Fibroblast of villous mesenchyme (primary cell): ENCODE measurements at places on chromosomes 7 and 10. TPM values are rescaled to one million over a fixed set of nuclear protein-coding genes. Genes with fewer than 3 reads are reported as not detected.

- DNase-seq, result no peak
These were observed 6.5 kb upstream of the RABGEF1 start for GRCh38 chr7:66734006-66734405.

DNA sequence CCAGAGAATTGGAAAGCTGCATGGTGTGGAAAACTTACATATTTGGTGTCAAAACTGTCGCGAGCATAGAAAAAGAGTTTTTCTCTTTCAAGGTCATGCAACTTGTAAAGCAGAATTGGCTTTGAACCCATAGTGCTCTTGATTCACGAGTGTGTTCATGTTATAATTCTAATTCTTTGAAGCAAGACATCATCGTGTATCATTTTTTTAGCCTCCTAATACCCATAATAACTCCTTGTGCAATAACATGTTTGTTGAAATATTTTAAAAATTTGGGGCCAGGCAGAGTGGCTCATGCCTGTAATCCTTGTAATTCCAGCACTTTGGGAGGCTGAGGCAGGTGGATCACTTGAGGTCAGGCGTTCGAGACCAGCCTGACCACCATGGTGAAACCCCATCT is 4.2 kb downstream of the CCL24 start:
- DNase-seq, result no peak

- no peak for DNase-seq
These were observed 114.2 kb upstream of the FAM180A start for GRCh38 chr7:135862586-135863340.

DNA sequence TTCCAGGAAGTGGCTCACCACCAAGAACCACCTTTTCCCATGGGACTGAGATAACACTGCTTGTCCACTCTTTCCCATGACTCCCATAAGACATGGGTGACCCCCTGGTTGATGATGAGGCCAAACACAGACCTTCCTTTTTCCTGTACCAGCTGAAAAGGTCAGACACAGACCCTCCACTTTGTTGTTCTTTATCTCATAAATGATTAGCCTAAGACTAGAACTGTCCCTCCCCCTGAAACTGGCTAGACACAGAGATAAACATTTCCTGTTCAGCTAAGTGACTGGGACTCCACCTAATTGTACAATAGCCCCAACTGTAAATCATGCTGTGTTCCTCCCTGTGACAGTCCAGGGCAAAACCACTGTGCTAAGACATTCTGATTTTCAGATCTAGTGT is 8.2 kb upstream of the NRG3 start:
- no peak for DNase-seq

- DNase-seq, result no peak
These were observed 4.3 kb downstream of the ANKRD1 start for GRCh38 chr10:90916392-90917237.

DNA sequence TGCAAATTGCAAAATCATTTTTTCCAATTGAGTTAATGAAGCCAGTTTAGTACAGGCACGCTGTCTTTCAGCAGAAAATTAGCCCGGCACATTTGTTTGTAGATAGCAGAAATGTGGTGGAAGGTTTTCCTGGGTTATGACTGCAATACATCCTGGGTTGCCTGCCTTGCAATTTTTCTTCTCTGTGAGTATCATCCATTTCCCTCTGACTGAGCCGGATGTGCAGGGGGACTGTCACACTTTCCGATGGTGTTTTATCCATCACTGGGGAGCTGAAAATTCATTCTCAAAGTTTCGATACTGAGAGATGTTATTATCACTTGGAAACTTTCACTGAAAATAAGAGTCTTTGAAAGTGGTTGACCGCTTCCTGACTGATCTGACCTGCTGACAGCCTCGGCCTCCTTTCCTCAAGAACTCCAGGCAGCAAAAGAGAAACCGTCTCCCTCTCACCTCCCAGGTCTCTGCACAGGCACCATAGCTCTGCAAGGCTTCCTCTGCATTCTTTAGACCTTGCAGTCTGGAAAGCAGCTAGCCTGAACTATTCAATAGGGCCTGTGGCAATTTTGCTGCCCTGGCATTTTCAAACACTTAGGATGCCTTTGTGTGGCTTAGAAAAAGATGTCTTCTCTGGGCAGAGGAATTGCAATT is 320.8 kb upstream of the NRP1 start:
- DNase-seq, result no peak

- DNase-seq, result no peak
These were observed 146.3 kb downstream of the PRKAG2 start for GRCh38 chr7:151730591-151730990.

SPAM1 gene
- total RNA-seq, result not detected in 2 replicates

PNLIPRP2 gene
- total RNA-seq, result not detected in 2 replicates

SRI gene
- 59.9 and 81.2 TPM in 2 replicates for total RNA-seq

UCN3 gene
- not detected in 2 replicates for total RNA-seq

DNA sequence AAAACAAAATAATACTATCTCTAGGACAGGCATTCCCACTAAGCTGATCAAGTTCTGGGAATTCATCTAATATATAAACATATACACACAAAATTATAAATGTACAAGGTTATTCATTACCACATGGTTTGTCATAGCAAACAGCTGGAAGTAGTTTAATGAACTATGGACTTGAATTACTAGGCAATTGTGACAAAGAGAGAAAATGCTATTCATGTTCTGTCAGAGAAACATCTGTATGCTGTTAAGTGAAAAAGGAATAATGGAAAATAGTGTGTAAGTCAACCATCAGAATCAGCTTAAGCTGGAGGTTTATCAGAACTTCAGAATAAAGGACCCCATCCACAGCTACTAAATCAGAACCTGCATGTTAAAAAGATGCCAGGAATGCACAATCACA is 2.8 kb downstream of the ZNF248 start:
- DNase-seq, result no peak

DNA sequence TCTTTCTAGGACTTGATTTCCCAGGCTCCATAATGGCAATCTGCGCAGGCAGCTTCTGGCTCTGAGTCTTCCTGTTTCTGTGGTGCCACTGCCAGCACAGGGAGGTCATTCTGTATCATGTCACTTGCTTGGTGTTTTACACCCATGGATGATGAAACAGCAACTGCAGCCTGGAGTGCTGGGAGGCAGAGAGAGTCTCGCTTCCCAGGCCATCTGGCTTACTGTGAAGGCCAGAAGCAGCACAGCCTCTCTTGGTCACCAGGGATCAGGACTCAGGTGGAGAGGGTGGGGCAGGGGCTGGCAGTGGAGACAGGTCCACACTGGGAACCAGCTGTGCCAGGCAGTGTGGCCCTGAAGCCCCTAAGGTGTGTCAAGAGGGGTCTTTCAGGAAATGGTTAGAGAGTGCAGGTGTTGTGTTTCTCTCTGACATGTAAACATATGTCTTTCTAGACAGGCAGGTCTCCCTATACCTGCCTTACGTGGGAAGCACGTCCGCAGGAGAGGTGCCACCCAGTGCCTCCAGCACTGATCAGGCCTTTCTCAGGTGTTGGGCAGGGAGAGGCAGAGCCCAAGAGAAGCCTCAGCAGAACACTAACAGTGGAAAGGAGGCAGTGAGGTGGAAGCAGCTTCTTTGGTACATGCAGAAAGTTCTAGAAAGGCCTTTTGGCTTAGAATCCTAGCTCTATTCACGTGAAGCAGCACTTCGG is 71.4 kb downstream of the INSIG1 start:
- DNase-seq, result no peak

CNNM1 gene
- total RNA-seq, result 3.5 and 5.8 TPM in 2 replicates

OR2A1 gene
- total RNA-seq, result under 0.01 TPM in 2 replicates

- no peak for DNase-seq
These were observed 40.4 kb downstream of the TAC1 start for GRCh38 chr7:97772045-97772901.

INPP5A gene
- total RNA-seq, result 33.2 and 36.7 TPM in 2 replicates

AKR1C2 gene
- 1.6 and 5.2 TPM in 2 replicates for total RNA-seq

- no peak for DNase-seq
These were observed 55.9 kb downstream of the MINPP1 start for GRCh38 chr10:87560495-87561129.

DNA sequence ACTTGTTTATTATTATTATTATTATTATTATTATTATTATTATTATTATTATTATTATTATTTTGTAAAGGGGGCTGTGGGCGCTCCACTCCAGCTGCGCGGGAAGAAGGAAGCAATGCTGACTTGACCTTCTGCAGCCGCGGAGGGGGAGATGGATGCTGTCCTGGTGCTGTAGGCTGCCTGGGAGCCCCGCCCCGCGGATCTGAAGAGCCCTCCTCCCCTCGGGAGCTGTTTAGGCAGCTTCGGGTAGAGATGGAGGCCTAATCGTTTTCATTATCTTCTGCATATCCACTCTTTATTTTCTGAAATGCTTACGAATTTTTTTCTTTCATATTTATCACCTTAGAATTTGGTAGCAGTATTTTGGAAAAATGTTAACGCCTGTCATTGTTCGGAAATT is 101.2 kb upstream of the KLF6 start:
- DNase-seq, result peak; percentile 64

GNB2 gene
- total RNA-seq, result 88.1 and 97.9 TPM in 2 replicates

TRIM74 gene
- total RNA-seq, result not detected in 2 replicates

GRCh38 chr10:48701941-48702340 is 17.3 kb downstream of the WDFY4 start:
- DNase-seq, result no peak

PILRA gene
- total RNA-seq, result 0.43 TPM in 1 of 2 replicates, not detected in the other

DNA sequence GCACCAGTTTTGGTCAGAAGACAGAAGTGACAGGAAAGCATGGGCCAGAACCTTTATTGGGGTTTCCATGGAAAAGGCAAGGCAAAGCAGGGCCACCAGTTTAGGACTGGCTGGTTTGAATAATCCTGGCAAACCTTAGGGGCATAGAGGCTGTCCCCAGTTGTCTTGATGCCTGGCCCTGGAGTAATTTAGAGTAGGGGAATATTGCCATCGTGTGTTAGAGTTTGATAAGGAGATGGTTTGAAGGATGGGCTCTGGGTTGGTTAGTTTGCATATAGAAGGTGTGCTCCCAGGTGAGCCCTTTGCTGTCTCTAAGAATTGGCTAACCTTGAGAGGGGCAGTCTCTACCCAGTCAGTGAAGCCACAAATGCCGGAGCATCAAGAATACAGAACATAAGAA is 79.6 kb downstream of the ZNF777 start:
- DNase-seq, result no peak

NUP205 gene
- total RNA-seq, result 52.5 and 75.6 TPM in 2 replicates

GRCh38 chr7:16205466-16205865 is 215.9 kb downstream of the CRPPA start:
- no peak for DNase-seq

DNA sequence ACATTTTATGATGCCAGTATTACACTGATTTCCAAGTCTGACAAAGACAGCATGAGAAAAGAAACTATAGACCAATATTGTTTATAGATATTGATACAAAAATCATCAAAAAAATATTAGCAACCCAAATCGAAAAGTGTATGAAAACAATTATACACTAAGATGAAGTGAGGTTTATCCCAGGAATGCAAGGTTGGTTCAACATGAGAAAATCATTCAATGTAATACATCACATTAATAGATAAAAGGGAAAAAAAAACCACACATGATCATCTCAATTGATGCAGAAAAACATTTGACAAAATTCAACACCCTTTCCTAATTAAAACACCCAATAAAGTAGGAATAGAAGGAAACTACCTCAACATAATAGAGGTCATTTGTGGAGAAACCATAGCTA is 153.9 kb downstream of the DNAJC1 start:
- DNase-seq, result no peak

DNA sequence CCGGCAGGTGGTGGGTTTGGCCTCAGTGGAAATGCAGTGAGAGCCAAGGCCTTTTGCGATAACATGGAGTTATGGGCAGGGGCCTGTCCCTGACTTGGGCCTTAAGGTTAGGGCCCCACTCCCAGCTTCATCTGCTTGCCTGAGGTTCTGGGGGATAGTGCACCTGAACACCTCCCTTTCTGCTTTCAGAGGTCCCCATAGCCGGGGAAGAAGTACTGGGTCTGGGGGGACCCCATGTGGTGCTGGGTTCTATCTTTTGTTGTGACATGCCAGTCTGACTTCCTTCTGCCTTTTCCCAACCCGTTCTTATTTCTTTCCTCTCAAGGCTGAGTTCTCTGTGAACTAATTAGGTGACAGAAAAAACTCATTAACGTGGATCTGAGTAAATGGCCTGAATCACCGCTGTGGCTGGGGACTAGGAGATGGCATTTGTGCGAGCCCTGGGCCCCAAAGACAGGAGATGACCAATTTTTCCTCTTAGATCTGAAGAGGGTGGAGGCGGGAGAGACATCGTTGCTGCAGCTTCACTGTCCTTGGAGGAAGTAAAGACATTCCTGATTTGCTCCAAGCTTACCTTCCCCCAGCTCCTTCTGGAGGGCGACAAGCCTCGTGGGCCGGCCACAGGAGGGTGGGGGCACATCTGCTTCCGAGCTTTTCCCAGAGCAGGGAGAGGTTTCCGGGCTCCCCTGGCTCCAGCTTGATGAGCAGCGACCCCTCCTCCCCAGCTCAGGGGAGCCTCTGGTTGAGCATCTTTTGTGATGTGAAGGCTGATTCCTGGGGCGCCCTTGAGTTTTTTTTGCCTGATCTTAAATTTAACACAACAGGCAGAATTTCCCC is 2.0 kb downstream of the AGAP3 start:
- DNase-seq, result peak; percentile 40

DNA sequence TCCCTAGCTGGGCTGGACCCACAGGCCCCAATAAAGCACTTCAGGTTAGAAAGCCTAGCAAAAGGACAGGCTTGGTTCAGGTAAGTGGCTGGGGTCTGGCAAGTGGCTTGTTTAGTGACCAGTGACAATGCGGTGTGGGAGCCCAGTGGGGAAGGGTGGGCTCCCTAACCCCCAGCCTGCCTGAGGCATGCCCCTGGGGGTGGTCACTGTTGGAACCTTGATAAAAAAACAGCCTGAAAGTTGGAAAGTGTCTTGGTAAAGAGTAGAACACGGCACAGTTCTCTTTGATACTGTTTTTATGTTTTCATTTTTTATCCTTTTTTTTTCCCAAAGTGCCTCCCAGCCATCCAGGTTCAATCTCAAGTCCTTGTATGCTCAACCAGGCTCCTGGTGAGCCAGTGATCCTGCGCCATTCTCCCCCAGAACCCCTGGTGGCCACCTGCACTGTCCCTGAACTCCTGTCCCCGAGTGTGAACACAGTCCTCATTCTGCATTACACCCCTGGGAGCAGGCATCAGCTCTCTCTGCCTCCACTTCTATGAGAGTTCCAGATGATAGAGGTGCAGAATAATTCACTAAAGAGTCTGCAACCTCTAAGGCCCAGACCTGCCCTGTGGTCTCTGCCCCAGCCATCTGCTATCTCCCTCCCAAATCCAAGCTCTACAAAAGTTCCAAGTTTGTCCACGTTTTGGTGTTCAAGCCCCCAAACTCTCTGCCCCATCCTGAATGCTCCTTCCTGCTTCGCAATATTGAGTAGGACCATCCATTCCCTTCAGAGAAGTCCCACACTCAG is 15.0 kb upstream of the CXCL12 start:
- DNase-seq, result no peak
